MV-4-11 (cell line): ENCODE measurements at places on chromosomes 13 and 19.

- no peak for DNase-seq
These were observed 4.6 kb upstream of the CDC42EP5 start for GRCh38 chr19:54477650-54478049.

- DNase-seq, result no peak
These were observed 28.9 kb upstream of the USP12 start for GRCh38 chr13:27200413-27201070.

DNA sequence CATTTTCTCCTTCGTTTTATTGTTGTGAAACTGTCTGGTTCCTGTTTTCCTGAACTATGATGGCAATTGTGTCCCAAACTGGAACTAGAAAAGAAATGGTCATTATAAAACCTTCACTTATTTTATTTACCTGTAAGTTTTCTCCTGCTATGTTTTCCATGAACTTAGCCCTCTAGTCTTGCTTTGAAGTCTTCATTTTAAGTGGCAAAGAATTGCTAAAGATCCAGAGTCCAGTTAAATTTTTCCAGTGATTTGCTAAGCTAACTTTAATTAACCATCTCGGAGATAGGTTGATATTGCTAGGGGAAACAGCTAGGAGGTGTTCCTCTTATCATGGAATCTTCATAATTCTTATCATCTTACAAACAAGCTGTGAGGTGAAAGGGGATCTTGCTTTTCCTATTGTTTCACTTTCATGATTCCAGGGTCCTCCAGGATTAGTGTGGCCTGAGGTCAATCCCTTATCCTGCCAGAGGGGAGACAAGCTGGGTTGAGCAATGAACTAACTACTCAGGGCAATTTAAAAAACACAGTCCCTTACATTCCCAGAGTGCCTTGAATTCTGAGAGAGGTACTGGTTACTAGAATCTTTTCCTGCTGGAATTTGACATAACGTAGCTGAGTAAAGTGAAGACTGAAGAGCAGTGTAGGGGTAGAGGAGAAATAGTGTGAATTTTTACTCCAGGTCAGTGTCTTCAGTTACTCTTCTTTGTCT lies 112.5 kb downstream of the ESD start:
- no peak for DNase-seq

DNA sequence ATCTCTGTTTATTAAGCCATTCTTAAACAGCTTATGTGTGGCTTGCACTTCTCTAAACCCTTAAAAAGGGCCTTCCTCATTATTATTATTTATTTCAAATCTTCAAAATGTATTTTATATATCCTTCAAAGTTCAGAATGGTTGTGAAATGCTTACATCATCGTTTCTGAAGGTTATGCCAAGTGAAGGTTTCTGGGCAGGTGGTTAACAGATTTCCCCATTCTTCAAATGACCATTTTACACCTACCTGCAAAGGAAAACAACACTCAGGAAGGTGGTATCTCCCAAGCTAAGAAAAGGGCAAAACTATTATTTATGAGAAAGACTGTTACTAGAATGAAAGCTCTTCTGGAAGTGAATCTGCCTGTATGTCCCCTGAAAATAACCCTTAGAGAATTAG lies 191.6 kb downstream of the SHISA2 start:
- DNase-seq, result no peak

DNA sequence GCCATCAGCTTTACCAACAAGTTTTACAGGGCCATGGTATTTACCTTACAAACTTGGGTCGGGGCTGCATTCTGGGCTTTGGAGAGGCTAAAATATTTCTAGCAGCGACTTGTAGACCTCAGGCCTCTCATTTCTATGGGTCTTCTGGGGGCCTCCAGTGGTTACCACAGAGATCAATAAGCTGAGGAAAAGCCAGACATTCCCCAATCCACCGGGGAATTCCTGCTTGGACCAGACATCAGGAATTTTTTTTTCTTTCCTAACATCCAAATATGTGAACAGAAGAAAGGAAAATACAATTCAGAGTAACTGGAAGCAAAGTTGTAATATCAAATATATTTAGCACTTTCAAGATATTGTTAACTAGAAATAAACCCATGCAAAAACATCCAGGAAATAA lies 1.5 kb downstream of the DZIP1 start:
- DNase-seq, result no peak

GRCh38 chr19:1217366-1217765 lies 11.8 kb downstream of the STK11 start:
- DNase-seq, result no peak

- DNase-seq, result peak; percentile 78
These were observed 1.9 kb downstream of the ZNF586 start for GRCh38 chr19:57771417-57771816.

GRCh38 chr13:32907211-32907610 lies 109.0 kb upstream of the KL start:
- no peak for DNase-seq

GRCh38 chr19:55383279-55384130 lies 587 bp downstream of the TMEM238 start:
- DNase-seq, result peak; percentile 48

DNA sequence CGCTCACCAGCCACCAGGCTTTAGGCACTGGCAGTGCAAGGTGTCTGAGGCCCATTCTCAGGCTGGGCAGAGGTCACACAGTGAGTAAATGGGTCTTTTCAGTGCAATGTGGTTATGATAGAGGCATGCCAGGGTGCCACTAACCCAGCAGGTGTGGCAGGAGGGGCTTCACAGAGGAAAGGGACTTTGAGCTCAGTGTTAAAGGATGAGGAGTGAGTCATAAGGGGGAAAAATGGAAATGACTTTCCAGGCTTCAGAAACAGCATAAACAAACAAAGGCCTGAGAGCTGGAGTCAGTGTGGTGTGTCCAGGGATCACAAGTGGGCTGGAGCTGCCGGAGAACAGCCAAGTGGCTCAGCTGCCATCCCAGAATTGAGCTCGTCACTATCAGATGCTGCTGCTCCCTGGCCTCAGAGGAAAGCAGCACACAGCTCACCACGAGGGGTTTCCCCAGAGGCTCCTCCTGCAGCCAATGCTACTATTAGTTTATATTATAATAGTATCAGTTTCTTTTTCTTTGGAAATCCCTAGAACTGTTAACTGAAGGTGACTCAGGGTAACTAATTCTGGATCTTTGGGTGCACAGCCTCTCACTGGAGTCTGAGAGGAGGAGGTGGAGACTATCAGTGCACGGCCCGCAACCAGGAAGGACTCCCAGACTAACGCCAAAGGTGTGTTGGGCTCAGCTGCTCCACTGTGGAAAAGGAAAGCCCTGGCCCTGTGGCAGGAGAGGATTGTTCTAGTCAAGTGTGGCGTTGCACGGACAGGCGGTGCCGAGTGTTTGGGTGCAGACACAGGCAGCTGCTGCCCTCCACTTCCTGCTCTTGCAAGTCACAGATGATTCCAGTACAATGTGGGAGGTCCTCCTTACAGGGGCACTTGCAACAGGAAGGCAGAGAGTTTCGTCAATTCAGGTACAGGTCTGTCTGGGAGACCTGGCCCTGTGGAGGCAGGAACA lies 39.5 kb downstream of the DHRS12 start:
- no peak for DNase-seq
